ENCODE measurements at places on chromosomes 2 and 18.

DNA sequence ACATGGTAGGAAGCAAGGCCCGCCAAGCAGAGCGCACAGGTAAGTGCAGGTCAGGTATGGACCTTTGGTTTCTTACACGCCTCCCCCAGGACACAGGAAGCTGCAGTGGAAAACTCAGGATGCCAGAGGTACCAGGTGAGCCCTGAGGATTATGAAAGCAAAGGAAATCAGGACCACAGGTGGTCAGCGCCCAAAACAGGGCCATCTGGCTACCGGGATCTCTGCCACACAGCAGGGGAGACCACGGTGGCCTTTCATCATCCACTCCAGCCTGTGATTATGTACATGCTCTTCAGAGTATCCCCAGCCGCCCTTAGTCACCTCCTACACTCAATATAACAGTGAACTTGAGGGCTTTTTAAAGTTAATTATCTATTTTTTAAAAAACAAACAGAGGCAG is 125.5 kb upstream of the EPC2 start:
- no peak for ATAC-seq

DNA sequence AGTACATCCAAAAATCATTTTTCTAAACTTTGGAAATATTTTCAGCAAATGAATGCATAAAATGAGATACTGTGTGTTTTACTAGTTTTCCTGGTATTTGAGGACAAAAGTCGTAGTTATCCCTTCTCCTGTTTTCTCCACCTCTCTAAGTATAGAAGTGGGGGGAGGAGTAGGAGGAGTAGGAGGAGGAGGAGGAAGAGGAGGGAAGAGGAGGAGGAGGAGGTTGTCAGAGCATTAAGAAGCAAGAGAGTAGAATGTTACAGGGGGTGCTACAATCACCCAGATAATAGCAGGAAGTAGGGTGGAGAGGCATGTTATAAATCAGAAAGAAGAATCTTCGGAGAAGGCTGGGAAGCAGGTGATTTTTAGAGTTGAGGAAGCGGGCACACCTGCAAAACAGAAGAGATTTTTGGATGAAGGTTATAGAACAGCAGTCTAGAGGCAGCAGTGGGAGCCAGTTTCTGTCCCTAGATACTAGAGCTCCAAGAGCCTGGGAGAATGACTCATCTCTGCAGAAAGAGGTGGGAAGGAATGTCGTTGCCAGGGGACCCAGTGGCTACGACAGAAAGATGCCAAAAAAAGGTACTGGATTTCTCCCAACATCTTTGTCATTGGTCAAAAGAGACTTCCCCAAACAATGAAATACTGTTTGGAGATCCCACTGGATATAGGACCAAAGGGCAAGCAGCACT is 44.2 kb upstream of the AQP4 start:
- ATAC-seq = no peak

DNA sequence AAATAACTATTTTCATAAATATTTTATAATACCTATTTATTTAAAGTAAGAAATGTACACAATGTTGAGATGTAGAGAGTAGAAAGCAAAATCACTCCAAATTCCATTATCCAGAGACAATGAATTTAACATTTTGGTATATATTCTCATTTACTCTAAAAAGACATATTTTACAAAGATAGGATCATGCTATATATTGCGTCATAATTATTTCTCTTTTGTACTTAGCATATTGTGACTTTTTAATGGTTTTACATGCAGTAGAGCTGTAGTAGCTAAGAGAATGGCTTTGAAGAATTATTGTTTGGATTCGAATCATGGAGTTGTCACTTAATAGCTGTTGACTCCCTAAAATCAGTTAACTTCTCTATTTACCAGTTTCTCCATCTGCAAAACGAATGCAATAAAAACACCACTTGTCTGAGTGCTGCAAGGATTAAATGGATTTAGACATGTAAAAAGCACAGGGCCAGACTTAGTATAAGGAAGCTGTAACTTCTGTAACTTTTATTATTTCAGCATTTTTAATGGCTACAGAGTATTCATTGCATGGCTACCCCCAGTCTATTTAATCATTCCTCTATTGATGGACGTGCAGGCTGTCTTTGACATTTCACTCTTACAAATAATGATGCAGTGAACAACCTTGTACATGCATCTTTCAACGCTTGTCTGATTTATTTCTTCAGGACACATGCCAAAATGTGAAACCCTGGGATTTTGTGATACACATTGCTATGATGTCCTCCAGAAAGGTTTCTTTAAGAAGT is 33.2 kb downstream of the KCNS3 start:
- ATAC-seq = no peak

- ATAC-seq = no peak
Observed at GRCh38 chr2:212926940-212927339, 224.5 kb downstream of the IKZF2 start.

DNA sequence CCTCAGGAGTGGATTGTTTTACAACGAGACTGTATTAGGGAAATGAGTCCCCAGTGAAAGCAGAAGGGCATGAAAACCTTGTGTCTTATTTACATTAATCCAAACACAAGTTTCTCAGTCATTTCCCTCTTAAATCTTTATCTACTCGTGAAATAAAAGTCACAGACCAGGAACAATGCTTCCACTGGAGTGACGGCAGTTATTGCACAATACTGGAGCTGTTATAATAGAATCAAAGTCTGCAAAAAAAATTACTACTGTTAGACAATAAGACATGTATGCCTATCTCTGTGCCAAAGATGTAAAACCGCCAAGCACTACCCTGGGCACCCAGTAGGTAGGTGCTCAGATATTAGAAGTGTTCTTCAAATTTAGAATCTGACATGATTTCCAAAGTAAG is 375.5 kb downstream of the ZNF521 start:
- no peak for ATAC-seq

DNA sequence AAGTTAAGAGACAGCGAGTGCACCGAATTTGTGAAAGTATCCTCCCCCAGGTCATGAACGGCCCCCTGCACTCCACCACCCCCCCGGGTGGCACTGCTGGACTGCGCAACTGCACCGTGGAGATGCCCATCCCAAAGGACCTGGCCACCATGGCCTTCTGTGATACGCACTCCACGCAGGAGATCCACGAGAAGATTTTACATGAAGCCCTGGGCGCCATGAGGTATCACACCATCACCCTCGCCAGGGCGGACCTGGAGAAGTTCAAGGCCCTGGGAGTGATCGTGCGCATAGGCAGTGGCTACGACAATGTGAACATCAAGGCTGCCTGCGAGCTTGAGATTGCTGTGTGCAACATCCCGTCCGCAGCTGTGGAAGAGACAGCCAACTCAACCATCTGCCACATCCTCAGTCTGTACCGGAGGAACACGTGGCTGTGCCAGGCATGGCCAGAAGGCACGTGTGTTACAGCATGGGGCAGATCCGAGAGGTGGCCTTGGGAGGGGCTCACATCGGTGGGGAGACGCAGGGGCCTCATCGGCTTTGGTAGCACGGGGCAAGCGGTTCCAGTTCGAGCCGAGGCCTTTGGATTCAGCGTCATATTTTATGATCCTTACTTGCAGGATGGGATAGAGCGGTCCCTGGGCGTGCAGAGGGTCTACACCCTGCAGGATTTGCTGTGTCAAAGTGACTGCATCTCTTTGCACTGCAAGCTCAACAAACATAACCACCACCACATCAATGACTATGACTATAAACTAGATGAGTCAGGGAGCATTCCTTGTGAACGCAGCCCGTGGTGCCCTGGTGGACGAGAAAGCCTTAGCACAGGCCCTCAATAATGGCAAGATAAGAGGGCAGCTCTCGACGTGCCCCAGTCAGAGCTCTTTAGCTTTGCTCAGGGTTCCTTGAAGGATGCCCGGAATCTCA is 290.8 kb upstream of the MC4R start:
- no peak for ATAC-seq

DNA sequence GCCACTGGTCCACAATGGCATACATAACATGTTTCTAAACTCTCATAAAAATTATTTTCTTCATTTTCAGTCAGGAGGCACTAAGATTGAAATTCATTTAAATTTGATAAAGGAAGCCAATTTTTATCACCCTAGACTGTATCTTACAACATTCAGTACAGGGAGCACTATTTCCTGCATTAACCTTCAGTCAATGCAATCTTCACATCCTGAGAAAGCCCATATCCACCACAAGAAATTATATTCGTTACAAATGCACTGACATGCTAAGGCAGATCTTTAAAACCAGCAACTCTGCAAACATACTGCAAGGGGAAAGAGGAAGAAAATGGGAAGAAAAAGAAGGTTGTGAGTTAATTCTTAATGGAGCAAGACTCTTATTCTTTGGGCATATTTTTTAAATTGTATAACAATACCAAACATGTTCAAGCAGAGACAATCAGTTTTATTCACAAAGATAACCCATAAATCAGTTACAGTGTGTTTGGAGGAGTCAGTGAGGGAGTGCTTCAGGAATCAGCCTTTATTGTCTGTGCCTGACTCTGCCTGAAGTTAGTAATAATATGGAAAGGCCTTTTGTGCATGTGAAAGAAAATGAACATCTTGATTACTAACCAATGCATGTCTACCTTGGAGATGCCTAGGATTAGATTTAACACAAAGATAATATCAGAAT is 370.1 kb downstream of the FBXO15 start:
- ATAC-seq = no peak

- ATAC-seq = no peak
Observed at GRCh38 chr2:101200676-101201075, 49.5 kb upstream of the TBC1D8 start.

DNA sequence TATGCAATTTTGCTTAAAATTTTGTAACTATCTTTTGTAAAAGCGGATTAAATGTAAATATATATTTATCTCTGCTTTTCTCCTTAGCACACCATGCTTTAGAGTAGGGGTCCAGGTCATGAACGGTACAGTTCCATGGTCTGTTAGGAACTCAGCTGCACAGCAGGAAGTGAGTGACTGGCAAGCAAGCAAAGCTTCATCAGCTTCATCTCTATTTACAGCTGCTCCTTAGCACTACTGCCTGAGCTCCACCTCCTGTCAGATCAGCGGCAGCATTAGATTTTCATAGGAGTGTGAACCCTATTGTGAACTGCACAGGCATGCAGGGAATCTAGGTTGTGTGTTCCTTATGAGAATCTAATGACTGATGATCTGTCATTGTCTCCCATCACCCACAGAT is 959.0 kb upstream of the SLC39A10 start:
- no peak for ATAC-seq
